ENCODE measurements at places on chromosomes 7 and 10.

DNA sequence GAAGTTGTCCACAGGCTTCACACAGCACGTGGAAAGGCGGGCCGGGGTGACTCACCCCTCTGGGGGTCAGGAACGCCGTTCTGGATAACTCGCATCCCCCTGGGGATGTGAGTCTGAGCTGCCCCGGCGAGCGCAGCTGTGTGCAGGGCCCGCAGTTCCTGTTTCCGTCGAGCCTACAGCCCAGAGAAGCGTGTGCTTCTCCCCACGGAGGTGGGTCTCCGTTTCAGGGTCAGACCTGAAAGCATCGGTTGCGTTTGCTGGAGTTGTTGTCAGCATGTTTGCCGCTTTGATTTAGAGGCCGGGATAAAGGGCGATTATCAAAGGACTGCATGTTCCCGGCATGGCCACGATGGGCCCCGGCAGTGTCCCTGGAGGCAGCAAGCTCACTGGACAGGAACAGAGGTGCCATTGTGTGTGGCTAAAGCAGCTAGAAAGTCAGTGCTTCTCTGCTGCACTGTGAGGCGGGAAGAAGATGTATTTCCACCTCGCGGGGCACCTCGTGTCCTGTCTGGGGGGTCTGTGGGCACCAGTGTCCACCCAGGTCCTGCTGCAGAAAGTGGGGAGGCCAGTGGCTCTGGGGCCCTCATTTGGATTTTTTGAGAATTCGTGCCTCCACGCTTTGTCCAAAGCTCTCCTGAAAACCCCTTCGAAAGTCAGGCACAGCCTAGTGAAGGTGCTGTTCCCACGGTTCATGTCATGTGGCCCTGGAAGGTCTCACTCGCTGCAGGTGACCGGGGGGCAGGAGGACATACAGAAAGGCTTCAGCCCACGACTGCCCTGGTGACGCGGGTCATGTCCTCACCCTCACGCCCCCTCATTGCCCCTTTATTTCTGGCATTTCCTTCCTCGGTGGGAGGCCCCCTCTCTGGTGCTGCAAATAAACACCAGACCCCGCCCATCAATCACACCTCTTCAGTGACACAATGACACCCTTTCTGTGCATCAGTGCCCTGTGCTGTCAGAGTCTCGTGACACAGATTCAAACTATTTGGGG is 27.4 kb upstream of the GDI2 start:
- no peak for DNase-seq

- no peak for DNase-seq
These were observed 53.7 kb upstream of the ZNF32 start for GRCh38 chr10:43702213-43702935.

DNA sequence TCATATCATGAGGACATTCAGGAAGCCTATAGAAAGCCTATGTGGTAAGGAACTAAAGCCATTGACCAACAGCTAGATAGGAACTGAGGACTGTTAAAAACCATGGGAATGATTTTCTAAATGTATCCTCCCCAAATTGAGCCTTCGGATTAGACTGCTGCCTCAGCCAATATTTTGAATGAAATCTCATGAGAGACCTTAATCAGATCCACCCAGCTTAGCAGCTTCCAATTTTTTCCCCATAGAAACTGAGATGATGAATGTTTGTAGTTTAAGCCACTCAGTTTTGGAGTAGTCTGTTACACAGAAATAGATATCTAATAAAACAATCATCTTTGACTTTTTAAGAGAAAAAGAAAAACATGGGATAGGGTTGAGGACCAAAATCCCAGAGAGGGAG is 292.0 kb downstream of the HPSE2 start:
- no peak for DNase-seq

GRCh38 chr7:45293295-45293942 is 135.8 kb downstream of the RAMP3 start:
- no peak for DNase-seq

DNA sequence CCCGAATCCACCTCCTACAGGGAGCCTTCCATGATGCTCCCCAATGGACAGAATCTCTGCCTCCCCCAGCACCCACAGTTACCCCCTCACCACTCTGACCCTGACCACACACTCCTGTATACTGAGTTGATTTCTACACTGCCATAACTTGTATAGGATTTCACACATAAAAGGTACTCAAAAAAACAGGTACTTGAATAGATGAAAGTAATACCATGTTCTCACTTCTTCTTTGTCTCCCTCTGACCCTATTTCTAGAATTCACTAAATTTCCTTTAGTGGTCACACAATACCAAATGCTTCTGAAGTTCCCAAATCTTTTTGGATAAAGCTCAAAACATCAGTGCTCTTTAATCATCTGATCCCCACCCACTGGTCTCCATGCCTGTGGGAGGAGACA is 45.4 kb downstream of the HSPA12A start:
- no peak for DNase-seq

DNA sequence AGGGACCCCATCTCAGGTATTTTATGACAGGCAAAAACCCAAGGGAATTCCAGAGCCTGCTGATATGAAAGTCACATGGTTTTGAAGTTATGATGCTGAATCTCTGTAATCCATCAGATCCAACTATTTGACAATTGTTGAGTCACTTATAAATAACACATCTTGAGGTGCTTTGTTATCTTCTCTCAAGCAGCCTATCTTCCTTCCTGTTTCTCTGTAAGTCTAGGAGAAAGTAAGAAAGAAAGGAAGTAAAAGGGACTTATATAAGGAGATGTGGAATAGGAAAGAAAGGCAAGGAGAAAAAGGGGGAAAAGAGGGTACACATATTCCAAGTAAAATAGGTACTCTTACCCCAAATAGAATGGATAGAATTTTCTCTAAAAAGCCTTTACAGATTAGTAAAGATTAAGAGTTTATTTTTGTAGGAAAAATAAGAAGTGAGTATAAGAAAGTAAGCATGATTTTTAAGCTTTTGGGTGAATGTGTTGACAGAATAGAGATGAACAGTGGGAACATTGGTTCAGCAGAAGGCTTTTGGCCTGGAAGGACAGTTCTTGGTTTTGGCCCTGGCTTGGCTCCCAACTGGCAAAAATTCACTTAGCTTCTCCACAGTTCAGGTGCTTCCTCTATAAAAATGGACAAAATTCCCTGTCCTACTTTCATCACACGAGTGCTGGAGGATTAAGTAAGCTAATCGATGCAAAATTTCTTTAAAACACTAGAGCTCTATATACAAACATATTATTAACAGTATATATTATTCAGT is 39.6 kb upstream of the ANK3 start:
- DNase-seq: no peak

GRCh38 chr7:50728184-50728583 is 54.5 kb downstream of the GRB10 start:
- DNase-seq: no peak

DNA sequence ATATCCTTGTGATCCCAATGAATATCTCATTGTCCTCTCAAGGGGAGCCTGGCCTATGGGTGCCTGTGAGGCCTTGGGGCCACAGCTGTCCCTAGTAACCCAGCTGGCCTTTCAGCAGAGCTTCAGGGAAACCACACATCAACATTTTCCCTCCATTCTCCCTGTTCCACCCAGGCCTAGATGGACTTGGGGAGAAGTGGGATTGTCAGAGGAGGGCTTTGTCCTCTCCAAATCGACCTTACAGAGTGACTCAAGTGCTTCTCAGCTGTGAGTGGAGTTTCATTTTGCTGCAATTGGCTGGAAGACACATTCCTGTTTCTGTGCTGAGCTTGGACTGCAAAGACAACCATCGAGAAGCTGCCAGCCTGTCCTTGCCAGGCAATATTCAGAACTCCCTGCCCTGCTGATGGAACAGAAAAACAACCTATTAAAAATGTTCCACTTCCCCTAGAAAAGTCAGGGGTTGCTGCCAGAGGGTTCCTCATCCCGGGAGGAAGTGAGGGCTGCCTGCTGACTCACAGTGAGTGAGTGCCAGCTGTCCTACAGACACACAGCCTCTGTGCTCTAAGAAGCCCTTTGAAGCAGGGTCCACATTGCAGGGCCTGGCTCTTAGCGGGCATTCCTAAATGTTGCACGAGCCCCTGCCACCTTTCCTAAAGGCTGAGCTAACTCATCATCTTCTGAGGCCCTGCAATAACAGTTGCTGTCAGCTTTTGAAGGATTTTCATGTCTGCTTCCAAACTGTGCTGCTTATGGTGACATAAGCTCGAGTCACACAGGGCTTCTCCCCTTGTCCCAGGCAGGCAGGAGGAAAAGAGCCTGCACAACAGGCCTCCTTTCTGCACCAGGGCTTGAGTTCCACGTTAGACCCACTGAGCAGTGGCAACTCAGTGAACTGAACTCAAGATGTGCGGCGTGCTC is 20.5 kb downstream of the STRA8 start:
- peak; percentile 31 for DNase-seq

GRCh38 chr10:72176701-72177100 is 39.1 kb upstream of the ANAPC16 start:
- DNase-seq: no peak

DNA sequence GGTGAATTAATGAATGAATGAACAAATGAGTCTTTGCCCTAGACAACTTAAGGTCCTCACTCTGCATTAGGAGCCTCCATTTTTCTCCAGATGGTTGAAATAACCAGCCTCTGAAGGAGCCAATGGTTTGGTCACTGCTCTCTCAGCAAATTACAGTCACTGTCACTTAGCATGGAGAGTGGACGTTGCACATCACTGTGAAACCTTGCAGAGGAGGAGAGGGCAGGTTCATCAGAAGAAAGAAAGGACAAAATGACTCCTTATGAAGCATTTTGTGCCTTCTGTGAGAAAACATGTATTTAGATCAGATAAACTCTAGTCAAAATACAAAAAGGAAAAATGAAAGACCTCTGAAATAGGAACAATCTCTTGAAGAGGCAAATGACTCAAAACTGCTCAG is 6.6 kb upstream of the ATP6V0A4 start:
- DNase-seq: no peak

DNA sequence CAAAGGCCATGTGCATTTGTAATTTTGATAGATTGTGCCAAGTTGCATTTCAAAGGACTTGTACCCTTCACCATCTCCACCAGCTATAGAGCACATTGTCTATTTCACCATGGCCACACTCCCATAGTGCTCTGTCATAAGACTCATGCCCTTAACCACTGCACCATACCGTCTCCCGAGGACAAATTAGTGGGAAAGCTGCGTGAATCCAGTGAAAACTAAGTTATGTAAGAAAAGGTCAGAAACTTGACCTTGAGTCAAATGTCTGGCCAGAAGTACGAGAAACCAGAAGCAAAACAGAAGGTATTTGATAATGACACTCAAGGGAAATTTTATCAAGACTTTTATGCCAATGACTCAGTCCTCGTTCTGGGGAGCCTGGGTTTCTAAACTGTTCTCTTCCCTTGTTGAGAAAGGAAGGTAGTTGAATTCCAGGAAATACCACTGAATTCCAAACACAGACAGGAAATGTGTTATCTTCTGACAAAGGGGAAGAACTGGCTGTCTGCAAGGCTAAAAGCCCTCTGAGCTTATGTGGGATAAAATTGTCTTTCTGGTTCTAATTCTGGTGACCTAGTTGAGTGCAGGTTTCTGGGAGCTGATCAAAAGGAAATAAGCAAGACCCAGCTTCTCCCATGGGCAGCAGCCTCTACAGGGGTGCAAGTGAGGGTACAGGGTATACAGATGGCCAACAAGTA is 49.7 kb downstream of the CDK1 start:
- no peak for DNase-seq

GRCh38 chr10:88036126-88036525 is 172.7 kb downstream of the PTEN start:
- DNase-seq: no peak

GRCh38 chr7:88398459-88398858 is 91.8 kb upstream of the STEAP4 start:
- no peak for DNase-seq

- peak; percentile 26 for DNase-seq
These were observed 70.3 kb upstream of the MXI1 start for GRCh38 chr10:110137142-110137545.

GRCh38 chr10:28785018-28785417 is 107.7 kb downstream of the BAMBI start:
- no peak for DNase-seq

DNA sequence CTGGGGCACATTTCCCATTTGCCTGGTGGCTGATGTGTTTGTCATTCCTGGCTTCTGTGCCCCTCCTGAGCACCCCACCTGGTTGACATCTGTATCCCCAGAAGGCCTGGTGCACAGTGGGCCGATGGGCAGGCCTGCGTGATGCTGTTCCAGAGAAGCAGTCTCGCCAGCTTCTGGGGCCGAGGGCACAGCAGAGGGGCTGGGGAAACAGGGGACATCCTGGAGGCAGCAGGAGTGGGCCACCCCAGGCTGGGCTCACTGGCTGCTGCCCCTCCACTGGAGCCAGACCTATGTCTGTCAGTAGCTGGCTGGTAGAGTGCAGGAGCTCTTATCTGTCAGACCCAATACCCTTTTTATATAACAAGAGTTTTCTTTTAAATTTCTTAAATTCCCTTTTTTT is 896 bp upstream of the MYL7 start:
- DNase-seq: no peak

- no peak for DNase-seq
These were observed 5.9 kb downstream of the PIK3CG start for GRCh38 chr7:106870983-106871410.

- no peak for DNase-seq
These were observed 148.6 kb downstream of the SH3PXD2A start for GRCh38 chr10:103706762-103707161.

DNA sequence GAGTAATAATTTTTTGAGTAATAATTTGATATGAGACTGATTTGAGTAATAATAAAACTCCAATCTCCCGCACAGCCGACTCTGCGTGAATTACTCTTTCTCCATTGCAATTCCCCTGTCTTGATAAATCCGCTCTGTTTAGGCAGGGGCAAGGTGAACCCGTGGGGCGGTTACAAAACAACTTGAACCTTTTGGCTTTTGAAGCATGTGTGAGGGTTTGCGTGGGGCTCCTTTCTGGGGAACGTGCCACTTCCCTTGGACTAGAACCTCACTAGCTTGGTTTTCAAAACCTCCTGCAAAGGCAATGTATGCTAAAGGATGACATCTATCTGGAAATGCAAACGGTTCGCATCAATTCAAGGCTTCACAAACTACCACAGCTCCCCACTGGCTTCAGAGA is 1.5 kb downstream of the CRPPA start:
- no peak for DNase-seq

GRCh38 chr10:83333566-83333965 is 805.7 kb upstream of the GHITM start:
- no peak for DNase-seq

- DNase-seq: no peak
These were observed 74.2 kb downstream of the FAS start for GRCh38 chr10:89064748-89065147.

DNA sequence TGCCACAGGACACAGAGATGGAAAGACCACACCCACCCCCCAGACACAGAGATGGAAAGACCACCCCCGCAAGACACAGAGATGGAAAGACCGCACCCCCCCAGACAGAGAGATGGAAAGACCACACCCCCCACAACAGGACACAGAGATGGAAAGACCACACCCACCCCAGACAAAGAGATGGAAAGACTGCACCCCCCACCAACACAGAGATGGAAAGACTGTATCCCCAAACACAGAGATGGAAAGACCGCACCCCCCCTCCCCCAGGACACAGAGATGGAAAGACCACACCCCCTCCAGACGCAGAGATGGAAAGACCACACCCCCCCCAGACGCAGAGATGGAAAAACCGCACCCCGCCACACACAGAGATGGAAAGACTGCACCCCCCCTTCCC is 8.0 kb downstream of the ZNF511 start:
- no peak for DNase-seq

- no peak for DNase-seq
These were observed 7.3 kb upstream of the MAFK start for GRCh38 chr7:1523208-1523607.

GRCh38 chr10:113538151-113538550 is 14.7 kb upstream of the HABP2 start:
- DNase-seq: no peak

- DNase-seq: no peak
These were observed 71.7 kb downstream of the ICA1 start for GRCh38 chr7:8190119-8190895.
